ENCODE measurements at places on chromosomes 2 and 18.

DNA sequence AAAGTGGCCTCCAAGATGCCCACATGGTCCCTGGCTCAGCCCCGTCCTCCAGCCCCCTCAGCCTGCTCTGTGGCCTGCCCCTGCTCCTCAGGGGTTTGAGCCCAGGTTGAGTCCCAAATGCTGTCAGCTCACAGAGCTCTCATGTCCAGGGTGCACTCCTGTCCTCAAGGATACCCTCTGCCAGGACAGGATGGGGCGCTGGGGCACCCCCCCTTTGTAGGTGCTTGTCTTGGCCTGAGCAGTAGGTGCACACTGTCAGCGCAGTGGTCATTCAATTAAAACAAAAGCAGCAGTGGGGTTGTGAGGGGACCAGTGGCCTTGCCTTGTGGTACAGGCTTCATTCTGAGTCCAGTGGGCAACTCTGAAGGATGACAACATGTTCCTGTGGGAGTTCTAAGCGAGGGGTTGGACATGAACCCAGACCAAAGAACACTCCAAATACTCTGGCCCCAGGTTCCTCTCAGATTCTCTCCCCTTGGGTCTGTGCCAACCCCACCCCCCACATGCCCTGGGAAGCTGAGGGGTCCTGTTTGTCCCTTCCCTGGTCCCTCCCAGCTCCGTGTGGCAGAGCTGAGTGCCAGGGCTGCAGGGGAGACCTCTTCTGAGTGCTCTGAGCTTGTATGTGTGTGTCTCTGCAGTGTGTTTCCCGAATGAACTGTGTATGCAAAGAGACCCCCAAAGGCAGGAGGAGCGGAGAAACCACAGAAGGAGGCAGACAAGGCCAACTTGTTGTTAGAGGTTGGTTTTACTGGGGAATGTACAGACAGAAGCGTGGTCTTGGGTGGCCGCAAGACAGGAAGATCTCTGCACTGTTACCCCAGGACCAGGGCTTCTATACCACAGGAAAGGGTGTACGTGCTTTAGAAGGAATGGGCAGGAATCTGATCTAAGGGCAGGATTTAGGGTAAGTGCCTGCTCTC is 155.6 kb upstream of the HS6ST1 start:
- no peak for DNase-seq

DNA sequence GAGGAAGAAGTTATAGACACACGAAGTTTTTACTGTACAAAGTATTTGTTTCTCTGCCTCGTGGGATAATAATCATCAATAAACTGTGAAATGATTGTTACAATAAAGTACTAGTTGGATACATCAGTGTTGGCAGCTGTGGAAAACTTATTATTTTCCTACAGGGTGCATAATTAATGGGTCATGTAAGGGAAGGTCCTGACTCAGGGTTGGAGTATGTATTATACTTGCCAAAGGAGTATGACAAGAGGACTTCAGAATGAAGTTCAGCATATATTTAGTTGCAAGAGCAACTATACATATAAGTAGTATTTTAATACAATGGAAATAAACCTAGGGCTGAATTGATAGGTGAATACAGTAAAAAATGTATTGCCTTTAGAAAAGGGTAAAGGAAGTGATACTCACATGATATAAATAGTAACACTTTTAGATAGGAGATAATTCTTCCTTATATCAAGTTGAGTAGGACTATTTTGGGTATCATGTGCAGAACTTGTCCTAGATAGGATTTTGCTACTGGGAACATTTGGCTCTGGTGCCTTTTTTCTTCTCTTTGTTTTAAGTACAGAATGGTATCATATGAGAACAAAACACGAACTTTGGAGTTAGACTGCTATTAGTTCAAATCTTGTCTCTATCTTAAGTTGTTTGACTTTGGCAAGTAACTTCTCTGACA is 79.1 kb downstream of the PLCL1 start:
- DNase-seq = no peak

- no peak for DNase-seq
Observed at GRCh38 chr18:7272311-7273049, 41.6 kb downstream of the LRRC30 start.

DNA sequence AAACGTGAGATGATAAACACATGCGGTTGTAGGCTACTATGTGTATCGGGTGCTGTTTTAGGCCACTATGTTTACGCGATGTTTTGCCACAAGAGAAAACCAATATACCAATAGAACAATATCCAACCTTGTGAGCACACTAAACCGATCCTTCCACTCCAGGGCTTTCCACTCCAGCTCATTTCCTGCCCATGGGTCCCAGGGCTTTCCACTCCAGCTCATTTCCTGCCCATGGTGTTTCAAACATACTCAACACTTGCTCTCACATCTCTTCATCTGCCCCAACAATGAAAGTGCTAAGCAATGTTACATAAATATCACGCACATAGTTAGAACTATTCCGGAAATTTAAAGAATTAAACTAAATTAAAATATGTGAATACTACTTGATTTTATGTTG is 80.0 kb downstream of the EPB41L3 start:
- no peak for DNase-seq

DNA sequence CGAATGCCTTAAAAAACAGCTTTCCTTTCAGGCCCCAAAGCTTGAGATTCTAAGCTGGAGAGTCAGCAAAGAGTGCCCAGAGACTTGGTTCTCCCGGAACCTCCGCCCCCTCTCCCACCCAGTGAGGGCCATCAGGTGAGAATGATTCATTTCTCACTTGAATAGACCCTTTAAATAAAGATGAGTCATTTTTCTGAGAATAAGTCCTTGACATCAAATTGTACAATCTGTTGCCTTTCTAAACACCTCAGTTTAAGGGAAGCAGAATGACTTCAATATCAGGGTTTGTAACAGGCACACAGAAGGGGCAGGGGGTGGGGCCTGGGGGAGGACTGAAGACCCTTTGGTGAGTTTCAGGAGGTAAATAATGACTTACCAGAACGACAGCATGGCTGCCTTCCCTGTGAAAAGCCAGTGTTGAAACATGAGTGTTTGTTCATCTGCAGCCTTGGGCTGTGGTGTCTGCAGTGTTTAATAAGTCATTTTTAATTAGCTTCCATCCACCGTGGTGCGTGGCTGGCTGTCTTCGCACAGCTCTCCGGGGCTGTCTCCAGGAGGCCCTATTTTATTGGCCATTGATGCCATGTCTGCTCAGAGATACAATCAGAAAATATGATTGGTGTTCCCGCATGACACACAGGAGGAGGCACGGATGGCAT is 134.9 kb upstream of the ZNF236 start:
- DNase-seq = no peak

GRCh38 chr2:227124811-227125210 is 39.2 kb downstream of the COL4A4 start:
- no peak for DNase-seq

DNA sequence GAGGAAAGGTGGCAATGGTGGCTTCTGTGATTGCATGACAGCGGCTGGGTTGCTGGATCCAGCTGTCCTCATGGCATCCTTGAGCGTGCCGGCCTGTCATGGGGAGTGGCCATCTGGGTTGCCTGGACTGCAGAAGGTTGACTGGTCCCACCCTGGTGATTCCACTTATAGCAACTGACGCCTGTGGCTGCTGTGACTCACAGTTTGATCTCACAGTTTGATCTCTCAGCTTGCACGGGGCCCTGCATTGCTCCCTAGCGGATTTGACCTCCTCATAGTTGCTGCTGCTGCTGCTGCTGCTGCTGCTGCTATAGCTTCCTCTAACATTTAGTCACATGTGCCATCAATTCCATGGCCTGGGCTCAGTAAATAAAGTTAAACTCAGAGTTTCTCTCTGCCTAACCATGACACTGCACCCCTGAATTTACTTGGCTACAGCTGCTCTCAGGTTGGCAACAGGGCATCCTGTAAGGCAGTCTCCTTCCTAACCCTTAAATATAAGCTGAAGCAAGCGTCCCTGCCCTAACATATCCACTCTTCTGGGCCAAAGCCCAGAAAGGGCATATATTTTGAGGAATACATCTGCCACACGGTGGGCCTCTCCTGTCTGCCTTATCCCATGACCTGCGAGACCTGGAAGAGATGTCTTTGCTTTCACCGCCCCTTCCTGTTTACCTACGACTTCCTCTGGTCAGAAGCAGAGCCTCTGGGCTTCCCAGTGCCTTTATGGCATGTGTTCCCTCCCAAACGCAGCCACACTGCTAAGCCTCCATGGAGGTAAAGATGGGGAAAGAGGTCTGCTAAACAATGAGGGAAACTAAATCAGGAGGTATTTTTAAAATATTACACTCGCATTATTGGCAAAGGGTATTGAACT is 37.8 kb upstream of the CCDC150 start:
- no peak for DNase-seq

GRCh38 chr18:78779996-78780718 is 199.5 kb upstream of the SALL3 start:
- DNase-seq = no peak

DNA sequence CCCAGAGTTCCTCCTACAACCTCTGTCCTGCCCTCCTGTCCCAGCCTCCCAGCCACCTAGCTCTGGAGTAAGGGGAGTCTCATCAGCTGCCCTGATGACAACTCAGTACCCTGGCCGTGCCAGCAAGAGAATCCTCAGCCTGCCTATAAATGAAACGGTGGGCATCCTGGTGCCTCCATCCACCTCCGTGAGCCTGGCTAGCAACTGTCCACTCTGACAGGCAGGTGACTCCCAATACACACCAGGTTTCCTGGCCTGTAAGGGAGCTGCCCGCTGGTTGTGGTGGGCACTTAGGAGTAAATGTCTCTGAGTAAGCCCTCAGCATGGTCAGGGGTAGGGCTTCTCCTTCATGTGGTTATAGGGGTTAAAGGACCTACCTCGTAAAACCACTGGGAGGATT is 81.5 kb downstream of the XDH start:
- DNase-seq = no peak

DNA sequence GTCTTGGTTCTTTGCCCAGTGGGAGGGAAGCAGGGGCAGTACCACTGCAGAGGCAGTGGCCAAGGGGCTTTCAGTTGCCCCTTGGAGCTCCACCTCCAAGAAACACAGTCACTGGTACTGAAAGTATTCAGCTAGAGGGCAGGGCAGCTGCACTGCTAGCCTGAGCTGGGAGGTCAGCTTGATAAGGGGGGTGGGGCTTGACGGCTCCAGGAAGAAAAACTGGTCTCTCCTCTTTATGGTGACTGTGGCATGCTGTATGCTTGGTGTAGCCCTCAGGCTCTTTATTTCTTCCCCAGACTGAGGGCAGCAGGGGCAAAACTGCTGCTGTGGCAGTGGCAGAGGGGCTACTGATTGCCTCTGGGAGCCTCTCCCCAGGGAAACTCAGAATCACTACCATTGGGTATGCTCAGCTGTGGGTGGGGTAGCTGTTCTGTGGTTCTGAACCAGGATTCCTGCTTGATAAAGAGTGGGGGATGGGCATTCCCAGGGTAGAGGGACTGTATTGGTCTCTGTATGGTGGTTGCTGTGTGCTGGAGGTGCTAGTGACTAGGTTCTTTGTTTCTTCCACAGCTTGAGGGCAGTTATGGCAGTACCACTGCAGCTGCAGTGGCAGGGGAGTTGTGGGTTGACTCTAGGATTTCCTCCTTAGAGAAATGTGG is 134.6 kb upstream of the SCN7A start:
- DNase-seq = no peak

GRCh38 chr2:195018462-195018861 is 638.6 kb upstream of the SLC39A10 start:
- DNase-seq = no peak

DNA sequence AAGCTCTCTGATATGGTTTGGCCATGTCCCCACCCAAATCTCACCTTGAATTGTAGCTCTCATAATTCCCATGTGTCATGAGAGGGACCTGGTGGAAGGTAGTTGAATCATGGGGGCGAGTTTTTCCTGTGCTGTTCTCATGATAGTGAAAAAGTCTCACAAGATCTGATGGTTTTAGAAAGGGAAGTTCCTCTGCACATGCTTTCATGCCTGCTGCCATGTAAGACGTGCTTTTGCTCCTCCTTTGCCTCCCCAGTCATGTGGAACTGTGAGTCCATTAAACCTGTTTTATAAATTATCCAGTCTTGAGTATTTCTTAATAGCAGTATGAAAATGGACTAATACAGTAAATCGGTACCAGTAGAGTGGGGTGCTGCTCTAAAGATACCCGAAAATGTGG is 34.9 kb downstream of the LTBP1 start:
- DNase-seq = no peak

- no peak for DNase-seq
Observed at GRCh38 chr18:52236131-52236530, 103.9 kb upstream of the DCC start.

GRCh38 chr2:169119123-169119760 is 49.9 kb downstream of the DHRS9 start:
- no peak for DNase-seq

DNA sequence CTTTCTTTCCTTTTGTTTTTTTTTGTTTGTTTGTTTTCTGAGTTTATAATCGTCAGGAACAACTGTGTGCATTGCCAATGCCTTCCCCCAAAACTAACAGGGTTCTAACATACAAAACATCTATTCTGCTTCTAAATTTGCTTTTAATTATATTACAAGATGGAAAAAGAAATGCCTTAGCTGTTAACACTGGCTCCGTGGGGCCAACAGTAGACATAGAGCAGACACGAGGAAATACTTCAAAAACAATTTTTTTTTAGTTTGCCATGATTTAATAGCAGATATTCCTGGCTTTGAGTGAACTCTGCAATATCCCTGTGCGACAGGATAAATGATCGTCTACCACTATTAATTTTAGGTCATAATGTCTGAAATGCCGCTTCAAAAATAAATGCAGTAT is 153.3 kb upstream of the HNRNPA3 start:
- DNase-seq = no peak

DNA sequence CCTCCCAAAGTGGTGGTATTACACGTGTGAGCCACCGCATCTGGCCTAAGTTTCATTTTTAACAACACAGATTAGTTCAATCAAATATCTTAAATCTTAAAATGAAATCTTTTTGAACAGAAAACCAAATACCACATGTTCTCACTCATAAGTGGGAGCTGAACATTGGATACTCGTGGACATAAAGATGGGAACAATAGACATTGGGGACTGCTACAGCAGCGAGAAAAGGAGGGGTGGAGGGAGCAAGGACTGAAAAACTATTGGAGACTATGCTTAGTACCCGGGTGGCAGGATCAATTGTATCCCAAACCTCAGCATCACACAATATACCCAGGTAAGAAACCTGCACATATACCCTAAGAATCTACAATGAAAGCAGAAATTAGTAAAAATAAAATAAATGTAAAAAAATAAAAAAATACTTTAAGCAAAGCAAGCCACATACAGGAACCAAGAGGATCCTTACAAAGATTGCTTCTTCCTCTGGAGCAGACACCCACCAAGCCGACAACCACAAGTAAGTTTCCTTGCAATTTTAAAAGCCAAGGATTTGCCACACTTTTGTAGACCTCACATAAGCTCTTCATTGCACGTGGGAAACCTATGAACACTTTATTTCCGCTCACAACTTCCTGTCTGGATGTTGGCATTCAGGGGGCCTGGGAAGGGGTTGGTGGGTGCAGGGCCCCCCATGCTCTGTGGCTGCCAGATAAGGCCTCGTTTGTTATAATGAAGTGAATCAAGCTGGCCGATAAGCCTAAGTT is 147.9 kb downstream of the MYCN start:
- no peak for DNase-seq

- no peak for DNase-seq
Observed at GRCh38 chr2:159208438-159208837, 78.1 kb downstream of the WDSUB1 start.

GRCh38 chr2:197538412-197538811 is 22.5 kb downstream of the MOB4 start:
- no peak for DNase-seq

GRCh38 chr2:241558532-241559322 is at the start of gene BOK:
BOK (plus strand) TSS chr2:241558745; CDS start chr2:241559484, 739 bp downstream.
- no peak for DNase-seq

All from T-cell (primary cell).